ENCODE measurements at places on chromosomes 12 and 14.

- no peaks in the 10 kb centered on the region for H3K4me1 ChIP-seq
- DNase-seq: no peak
- H3K27me3 ChIP-seq: no peaks in the 10 kb centered on the region
- no peaks in the 10 kb centered on the region for H3K36me3 ChIP-seq
Measured at GRCh38 chr14:27392153-27392552, 794.3 kb upstream of the NOVA1 start.

DNA sequence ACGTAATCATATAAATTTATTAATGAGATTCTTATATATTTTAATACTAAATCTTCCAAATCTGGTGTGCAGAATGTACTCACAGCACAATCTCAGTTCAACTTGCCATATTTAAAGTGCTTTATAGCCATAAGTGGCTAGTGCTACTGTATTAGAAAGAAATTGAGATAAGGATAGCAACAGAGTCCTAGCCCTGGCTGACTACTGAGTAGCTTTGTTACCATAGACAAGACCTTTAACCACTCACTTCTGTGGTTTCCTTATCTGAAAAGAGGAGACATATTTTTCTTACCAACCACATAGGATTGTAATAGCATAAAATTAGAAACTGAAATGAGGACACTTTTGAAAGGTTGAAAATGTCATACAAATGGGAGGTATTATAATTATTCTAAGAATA, 2.0 kb upstream of the CHURC1 start:
- no peak for DNase-seq
- H3K4me3 ChIP-seq: no peak overlapping the region
- no peaks in the 10 kb centered on the region for H3K36me3 ChIP-seq
- H3K27me3 ChIP-seq: no peaks in the 10 kb centered on the region
- H3K27ac ChIP-seq: no peak overlapping the region

DNA sequence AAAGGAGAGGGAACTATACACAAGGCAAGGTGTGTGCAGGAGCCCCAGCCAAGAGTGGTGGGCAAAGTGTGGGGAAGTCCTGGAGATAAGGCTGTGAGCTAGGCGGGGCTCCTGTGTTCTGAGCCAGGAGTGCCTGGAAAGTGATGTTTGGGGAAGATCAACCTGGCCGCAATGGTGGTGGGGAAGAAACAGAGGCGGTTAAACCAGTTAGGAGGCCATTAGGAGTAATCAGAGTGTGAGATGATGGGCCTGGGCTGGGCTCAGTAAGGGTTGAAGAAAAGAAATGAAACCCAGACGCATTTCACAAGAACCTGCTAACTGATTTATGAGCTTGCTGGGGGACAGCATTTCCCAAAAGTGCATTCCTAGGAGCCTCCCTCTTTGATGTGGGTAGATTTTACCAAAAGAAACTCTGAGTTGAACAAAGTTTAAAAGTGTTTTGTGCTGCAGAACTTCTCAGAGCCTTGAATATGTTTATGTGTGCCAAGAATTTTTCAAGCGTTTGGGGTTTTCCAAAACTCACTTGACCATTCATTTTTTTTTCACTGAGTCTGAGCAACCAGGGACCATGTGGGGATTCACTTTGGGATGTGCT, 34.2 kb upstream of the LRP1-AS start:
- no peaks in the 10 kb centered on the region for H3K27me3 ChIP-seq
- H3K27ac ChIP-seq: no peak overlapping the region
- peaks cover 7% of the 10 kb centered on the region for H3K4me1 ChIP-seq
- H3K4me3 ChIP-seq: no peak overlapping the region

- H3K27ac ChIP-seq: no peak overlapping the region
- no peaks in the 10 kb centered on the region for H3K4me1 ChIP-seq
- no peaks in the 10 kb centered on the region for H3K27me3 ChIP-seq
- no peak overlapping the region for H3K4me3 ChIP-seq
- DNase-seq: peak; percentile 38
- H3K36me3 ChIP-seq: peaks cover 83% of the 10 kb centered on the region
Measured at GRCh38 chr14:21087294-21088091, 11.0 kb downstream of the ZNF219 start.

- no peak overlapping the region for H3K27ac ChIP-seq
- no peak for DNase-seq
- H3K4me1 ChIP-seq: no peaks in the 10 kb centered on the region
- no peaks in the 10 kb centered on the region for H3K27me3 ChIP-seq
Measured at GRCh38 chr12:30178916-30179315, 395.2 kb upstream of the TMTC1 start.

- H3K4me1 ChIP-seq: no peaks in the 10 kb centered on the region
- DNase-seq: no peak
- H3K27ac ChIP-seq: no peak overlapping the region
Measured at GRCh38 chr14:44586910-44587309, 79.8 kb upstream of the FSCB start.

GRCh38 chr12:24896171-24896570, 52.7 kb downstream of the BCAT1 start:
- H3K27me3 ChIP-seq: no peaks in the 10 kb centered on the region
- no peak for DNase-seq
- no peak overlapping the region for H3K27ac ChIP-seq
- no peak overlapping the region for H3K4me3 ChIP-seq
- peaks cover 2% of the 10 kb centered on the region for H3K36me3 ChIP-seq
- H3K4me1 ChIP-seq: no peaks in the 10 kb centered on the region

DNA sequence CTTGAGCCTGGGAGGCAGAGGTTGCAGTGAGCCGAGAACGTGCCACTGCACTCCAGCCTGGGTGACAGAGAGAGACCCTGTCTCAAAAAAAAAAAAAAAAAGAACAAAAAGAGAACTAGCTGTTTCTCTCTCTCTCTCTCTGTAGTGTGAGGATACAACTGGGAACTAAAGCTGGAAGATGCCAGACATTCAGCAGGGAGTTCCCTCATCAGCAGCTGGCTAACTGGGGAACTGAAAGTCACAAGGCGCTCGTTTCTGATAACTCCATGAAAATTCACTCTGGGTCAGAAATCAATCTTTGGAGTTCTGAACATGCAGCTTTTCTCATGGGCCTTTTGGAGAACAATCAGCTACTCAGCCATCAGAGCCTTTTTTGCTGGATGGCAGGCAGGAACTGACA, 43.5 kb upstream of the MAP1LC3B2 start:
- H3K4me1 ChIP-seq: no peaks in the 10 kb centered on the region
- no peaks in the 10 kb centered on the region for H3K27me3 ChIP-seq
- H3K36me3 ChIP-seq: no peaks in the 10 kb centered on the region
- no peak for DNase-seq
- no peak overlapping the region for H3K27ac ChIP-seq

DNA sequence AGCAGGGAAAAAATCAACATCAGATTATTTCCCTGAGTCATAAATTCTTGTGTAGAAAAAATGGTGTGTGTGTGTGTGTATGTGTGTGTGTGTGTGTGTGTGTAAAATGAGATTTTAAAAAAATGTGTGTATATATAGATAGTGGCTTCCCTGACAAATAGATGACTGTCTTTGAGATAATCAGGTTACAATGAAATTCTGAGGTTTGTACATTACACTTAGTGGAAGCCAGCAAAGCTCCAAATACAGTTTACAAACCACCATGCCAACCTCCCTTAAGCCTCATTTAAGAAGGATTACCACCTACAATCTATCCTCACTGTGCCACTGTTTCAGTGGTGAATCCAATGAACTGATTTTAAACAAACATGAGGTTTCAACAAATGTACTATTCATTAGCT, 93.8 kb downstream of the MED13L start:
- H3K4me1 ChIP-seq: peaks cover 3% of the 10 kb centered on the region
- no peak overlapping the region for H3K27ac ChIP-seq
- H3K27me3 ChIP-seq: no peaks in the 10 kb centered on the region
- H3K36me3 ChIP-seq: no peaks in the 10 kb centered on the region
- DNase-seq: no peak
- no peak overlapping the region for H3K4me3 ChIP-seq

GRCh38 chr12:119014368-119014767, 33.0 kb downstream of the SRRM4 start:
- no peaks in the 10 kb centered on the region for H3K4me1 ChIP-seq
- H3K36me3 ChIP-seq: no peaks in the 10 kb centered on the region
- H3K27me3 ChIP-seq: no peaks in the 10 kb centered on the region
- no peak for DNase-seq

DNA sequence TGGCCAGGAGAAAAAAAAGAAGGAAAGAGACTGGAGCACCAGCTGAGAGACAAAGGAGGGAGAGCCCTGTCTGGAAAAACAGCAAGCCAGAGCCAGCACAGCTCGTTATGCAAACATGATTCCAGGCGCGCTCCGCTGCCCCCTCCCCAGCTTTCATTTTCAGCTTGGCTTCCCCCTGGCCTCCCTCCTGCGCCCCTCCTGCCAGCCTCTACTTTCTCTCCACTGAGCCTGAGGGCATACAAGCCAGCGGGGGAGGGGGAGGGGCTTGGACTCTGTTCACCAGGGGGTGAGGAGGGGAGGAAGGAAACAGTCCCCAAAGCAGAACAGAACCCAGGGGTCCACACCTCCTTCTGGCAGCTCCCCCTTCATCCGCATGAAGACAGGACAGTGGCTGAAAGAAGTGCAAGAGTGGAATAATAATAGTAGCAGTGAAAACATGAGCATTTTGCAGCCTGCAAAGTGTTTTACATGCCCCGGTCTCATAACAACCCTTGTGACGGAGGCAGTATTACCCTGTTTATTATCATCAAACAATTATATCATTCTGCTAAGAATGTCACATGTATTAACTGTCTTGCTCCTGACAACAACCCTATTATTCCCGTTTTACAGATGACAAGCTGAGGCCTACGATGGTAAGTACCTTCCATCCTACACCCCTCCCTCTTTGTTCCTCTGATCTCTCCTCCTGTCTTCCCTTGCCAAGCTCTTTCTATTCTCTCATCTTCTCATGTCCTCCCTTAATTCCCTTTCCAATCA, 24.2 kb downstream of the SMUG1 start:
- peaks cover 17% of the 10 kb centered on the region for H3K4me1 ChIP-seq
- no peak overlapping the region for H3K4me3 ChIP-seq
- H3K27ac ChIP-seq: no peak overlapping the region
- no peak for DNase-seq

DNA sequence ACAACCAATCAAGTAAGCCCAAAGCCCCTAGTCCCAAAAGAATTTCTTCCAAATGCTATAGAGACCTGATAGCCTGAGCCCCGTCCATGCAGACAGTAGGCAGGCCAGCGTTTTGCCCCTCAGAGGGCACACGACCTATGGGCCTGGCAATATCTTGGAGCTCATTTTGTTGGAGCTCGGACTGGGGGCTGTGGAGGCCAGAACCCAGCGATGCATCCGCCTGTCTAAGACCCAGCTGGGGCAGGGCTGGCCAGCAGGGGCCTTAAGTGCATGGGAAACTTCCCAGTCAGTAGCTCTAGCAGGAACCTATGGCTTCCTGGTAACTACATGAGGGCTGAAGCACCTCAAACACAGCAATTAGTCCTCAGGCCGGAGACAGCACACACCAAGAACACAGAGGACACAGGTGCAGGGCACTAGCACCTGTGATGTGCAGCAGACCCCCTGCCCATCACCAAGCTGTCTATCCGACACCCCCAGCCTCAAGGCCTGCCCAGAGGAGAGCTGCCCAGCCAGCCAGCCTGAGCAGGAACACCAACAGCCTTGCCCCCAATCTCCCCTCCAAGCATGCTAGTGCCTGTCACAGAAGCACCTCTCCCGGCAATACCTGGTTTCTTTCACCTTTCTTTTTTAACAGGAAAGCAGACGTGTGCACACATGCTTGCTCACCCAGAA, 50.8 kb downstream of the ARL6IP4 start:
- peaks cover 4% of the 10 kb centered on the region for H3K36me3 ChIP-seq
- no peaks in the 10 kb centered on the region for H3K4me1 ChIP-seq
- H3K27ac ChIP-seq: no peak overlapping the region
- no peak for DNase-seq
- H3K4me3 ChIP-seq: no peak overlapping the region

- peak; percentile 85 for DNase-seq
- H3K36me3 ChIP-seq: peaks cover 2% of the 10 kb centered on the region
- peak overlapping the region; percentile 100 for H3K27ac ChIP-seq
- H3K4me1 ChIP-seq: peaks cover 10% of the 10 kb centered on the region
Measured at GRCh38 chr14:68796418-68797101, 3.7 kb upstream of the ZFP36L1 start.

GRCh38 chr14:68548194-68549076, 244.4 kb downstream of the ZFP36L1 start:
- H3K36me3 ChIP-seq: no peaks in the 10 kb centered on the region
- no peak overlapping the region for H3K4me3 ChIP-seq

GRCh38 chr14:73457041-73457923, 1.1 kb downstream of the NUMB start:
- H3K27me3 ChIP-seq: no peaks in the 10 kb centered on the region
- H3K27ac ChIP-seq: peak overlapping the region; percentile 81
- peak; percentile 29 for DNase-seq
- peak overlapping the region; percentile 94 for H3K4me3 ChIP-seq
- H3K36me3 ChIP-seq: peaks cover under 1% of the 10 kb centered on the region
- H3K4me1 ChIP-seq: no peaks in the 10 kb centered on the region

DNA sequence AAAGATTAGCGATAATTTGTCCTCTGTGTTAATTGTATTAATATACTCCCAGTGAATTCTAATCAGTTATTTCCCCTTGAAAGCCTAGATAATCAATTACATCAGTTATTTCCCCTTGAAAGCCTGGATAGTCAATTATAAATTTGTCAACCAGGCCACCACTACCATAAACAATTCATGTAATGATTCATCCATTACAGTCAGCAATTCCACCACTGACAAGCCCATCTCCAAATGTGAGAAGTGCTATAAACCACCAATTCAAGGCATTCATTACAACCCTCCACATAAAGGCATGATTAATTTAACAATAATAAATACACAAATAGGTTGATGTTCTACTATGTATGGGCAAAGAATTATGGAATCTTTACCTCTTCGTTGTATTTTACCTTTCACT, 40.9 kb downstream of the INTS13 start:
- DNase-seq: no peak
- H3K27ac ChIP-seq: no peak overlapping the region
- no peaks in the 10 kb centered on the region for H3K27me3 ChIP-seq
- H3K4me3 ChIP-seq: no peak overlapping the region
- H3K36me3 ChIP-seq: no peaks in the 10 kb centered on the region

- H3K27ac ChIP-seq: no peak overlapping the region
- no peaks in the 10 kb centered on the region for H3K27me3 ChIP-seq
- DNase-seq: no peak
- H3K36me3 ChIP-seq: no peaks in the 10 kb centered on the region
Measured at GRCh38 chr12:89797436-89797835, 88.8 kb upstream of the ATP2B1 start.
